ENCODE measurements at places on chromosomes 4 and X.

DNA sequence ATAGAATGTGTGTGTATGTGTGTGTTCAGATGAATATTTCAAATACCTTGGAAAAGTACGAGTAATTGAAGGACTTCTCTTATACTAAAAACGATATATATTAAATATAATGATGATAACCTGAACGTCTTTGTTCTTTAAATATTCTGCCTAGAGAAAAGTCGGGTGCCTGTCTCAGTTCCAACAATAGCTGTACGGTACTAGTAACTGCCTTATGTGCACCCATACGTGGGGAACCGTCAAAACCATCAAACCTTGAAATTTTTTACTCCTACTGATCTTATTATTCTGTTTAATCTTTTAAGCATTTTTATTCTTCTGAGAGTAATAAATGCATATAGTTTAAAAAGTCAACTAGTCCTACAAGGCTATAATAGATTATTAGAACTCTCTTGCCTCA, 1045.7 kb downstream of the C4orf33 start:
- no peak for DNase-seq

- DNase-seq: no peak
These were observed 55.9 kb upstream of the NKX1-1 start for GRCh38 chr4:1462009-1462767.

DNA sequence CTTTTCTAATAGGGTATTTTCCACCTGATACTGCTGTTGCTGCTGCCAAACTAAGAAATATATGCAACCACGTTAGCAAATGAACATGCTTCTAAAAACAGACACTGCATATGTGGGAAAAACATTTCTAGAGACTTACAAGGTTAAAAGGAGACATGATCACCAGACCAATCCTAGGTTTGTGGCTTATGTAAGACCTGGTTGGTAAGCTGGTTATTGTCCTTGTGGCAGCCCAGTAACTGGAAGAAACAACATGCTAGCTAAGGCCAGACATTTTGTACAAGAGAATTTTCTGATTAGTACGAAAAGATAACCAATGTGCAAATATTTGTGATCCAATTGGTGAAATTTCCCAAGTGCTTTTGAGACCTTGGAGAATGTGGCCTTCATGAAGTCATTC, 112.0 kb downstream of the AFF2 start:
- no peak for DNase-seq

- peak; percentile 81 for DNase-seq
These were observed 15.2 kb upstream of the CXCL2 start for GRCh38 chr4:74114234-74114633.

- DNase-seq: peak; percentile 60
These were observed 88.2 kb upstream of the USP9X start for GRCh38 chrX:40996886-40997530.

GRCh38 chr4:106746451-106746850, 289.7 kb downstream of the DKK2 start:
- peak; percentile 43 for DNase-seq

DNA sequence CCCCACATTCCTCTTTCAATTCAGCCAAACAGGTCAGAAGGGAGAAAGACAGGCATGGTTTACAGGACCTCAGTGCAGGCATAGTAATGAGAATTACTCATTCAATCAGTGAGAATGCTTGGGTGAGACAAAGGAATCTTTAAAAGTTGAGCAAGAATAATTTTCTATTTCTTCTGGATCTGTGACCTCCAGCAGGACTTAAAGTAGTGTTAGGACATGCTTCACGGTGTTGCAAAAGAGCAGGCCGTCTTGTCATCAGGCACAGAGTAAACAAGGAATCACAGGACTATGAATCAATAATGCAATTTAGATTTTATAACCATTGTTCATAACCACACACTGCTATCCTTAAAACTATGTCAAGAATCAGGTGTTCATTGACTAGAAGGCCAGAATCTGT, 130.6 kb upstream of the GLRA2 start:
- DNase-seq: peak; percentile 71

DNA sequence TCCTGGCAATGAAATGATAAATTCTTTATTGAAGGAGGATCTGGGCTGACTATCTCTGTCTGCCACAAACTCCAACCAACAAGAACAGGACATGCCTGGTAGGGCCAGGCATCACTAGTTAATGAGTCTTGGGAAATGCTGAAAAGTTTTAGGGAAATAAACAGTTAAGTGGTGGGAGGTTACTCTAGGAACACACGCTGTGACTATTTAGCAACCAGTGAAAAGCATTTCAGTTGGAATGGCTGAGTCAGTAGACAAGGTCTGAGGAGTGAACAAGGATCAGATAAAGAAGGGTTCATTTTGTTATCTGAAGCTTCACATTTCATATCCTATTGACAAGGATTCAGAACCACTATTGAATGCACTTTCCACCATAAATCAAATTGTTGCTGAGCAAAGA, 394.9 kb upstream of the BOD1L1 start:
- peak; percentile 65 for DNase-seq

DNA sequence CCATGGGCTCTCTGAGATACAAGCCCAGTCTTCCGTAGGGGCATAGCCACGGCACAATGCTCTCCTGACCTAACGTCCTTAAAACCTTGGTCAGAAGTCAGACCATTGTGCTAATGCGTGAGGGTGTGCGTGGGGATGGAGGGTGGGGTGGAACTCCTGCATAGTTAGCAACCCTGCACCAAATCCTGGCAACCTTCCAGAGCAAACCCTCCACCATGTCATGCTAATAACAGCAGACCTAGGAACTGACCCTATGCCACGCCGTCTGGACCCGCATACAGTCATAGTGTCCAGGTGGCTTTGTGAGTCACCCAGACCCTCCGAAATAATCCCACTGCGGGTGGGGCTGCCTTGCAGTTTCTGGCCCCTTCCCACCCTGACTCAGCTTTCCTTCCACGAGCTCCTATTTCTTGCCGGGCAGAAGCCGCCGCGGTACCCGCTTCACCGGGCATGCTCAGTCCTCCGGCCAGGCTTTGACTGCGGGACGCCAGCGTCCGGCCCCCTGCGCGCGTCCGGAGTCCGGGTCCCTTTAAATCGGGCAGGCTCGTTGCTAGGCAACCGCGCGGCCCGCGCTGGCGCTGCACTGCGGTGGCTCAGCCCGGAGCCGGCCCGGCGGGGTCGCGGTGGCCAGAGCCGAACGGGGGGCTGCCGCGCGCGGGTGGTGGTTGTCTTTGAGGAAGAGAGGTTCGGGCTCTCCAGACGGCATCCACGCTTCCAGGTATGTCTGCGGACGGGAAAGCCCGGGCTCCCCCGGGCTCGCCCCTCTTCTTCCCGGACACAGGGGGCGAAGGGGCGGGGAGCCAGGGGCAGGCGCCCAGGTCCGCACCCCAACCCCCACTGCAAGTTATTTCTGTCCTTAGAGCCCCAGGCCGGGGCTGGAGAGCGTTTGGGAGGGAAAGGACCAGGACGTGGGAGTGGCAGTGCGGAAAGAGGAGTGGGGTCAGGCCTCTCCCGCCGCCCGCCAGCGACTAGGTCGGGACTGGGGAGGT, at the start of gene CCDC160:
Gene CCDC160 (plus strand): TSS at position 557 of the 989 bp plus-strand sequence. CDS start 7,619 bp downstream, outside the sequence.
- DNase-seq: no peak

- no peak for DNase-seq
These were observed 27.2 kb downstream of the FAAH2 start for GRCh38 chrX:57313583-57314215.

- peak; percentile 30 for DNase-seq
These were observed 81.7 kb downstream of the MAD2L1 start for GRCh38 chr4:119984996-119985395.

DNA sequence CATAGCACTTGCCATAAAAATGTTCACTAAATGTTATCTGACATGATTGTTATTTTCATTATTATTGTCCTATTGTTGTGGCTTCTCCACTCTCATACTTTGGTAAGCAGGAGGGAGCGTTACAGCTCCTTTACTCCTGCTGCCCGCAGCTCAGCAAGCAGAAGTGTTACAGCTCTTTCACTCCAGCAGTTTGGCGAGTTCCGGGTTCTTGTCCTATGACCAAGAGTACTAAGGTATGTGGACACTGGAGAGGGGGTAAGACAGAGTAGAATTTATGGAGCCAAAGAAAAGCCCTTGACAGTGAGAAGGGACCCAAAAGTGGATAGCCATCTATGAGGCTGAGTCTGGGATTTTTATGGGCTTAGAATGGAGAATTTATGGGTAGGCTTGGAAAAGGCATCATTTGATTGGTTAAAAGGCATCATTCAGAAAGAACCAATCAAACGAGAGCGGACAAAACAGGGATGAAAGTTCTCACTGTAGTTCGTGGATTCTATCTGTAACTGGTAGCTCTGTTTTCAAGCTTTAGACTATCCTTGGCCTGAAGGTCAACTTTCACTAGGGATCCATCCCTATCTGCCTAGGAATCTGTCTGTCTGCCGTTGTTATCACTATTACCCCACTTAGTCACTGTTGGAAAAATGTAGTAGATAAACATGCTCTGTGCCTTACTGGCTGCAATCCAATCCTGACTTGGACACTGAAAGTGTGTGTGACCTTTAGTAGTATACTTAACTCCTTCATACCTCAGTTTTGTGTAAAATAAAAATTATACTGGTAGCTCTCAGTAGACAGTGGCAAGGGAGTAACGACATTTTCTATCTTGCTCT, 545.6 kb upstream of the LCORL start:
- DNase-seq: no peak

DNA sequence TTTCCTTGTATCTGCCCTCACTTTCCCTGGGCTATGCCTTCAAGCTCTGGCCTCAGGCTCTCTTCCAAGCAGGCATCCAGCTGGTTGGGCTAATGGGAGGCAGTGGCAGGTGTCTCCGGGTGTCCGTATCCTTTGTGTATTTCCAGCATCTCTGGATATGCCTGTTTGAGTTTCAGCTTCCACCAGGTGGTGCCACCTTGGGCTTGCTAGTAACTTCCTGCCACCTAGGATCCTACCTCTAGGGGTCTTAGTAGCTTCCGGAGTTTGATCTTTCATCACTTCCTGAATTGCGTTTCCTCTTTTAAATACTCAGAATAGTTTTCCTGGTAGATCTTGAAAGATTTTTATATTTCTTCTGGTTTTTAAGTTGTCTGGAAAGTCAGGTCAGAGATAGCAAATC, 23.2 kb upstream of the ANOS1 start:
- no peak for DNase-seq

GRCh38 chrX:112889400-112889799, 48.8 kb upstream of the AMOT start:
- DNase-seq: no peak

GRCh38 chrX:9997524-9997923, 30.4 kb downstream of the CLDN34 start:
- no peak for DNase-seq

DNA sequence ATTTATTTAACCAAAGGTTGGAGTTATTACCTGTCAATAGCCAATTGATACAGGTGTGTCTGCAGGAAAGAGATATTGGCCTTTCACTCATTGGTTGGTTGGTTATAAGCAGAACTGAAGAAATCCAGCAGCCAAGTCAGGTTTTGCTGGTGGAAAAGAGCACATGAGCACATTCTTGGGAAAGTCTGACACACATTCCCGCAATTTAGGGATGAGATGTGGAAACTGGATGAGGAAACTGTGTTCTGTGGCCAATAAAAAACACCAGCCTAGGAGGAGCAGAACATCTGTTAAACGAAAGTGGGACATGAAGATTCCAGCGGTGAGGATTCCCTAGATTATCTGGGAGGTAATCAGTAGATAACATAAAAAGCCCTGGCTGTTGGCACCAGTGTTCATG, 567.4 kb upstream of the CPEB2 start:
- peak; percentile 40 for DNase-seq

DNA sequence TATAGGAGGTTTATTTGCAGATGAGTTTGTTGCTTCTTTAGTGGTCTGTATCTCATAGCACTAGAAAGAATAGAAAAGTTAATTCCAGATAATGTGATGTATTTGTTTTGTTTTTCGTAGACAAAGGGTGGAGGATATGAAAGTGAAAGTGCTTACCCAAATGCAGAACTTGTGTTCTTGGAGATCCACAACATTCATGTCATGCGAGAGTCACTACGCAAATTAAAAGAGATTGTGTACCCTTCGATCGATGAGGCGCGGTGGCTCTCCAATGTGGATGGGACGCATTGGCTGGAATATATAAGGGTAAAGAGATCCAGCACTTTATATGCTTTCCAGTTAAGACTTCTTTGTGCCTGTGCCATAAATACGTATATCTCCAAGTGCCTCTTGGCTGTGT, 43.3 kb downstream of the MTMR1 start:
- no peak for DNase-seq

GRCh38 chr4:41873380-41874295, 61.6 kb upstream of the TMEM33 start:
- DNase-seq: no peak

DNA sequence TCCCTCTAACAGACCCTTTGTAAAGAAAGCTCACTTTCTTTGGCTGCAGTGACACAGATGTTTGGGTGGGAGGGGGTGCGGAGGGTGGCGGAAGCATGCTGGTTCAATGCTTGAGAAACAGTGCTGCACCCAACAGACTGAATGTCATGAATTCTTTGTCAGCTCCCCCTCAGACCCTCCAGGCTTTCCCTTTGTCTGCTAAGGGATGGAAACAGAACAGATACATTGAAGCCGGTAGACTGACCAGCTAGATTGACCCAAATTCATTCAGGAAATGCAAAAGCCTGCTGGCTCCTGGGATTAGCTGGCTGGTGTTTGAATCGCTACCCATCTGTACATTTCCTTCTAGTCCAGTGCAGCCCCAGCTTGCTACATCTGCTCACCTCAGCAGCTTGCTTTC, 90.8 kb upstream of the PAK3 start:
- DNase-seq: no peak

GRCh38 chr4:40581254-40582140, 48.2 kb downstream of the RBM47 start:
- DNase-seq: no peak

GRCh38 chr4:54961357-54961975, 163.9 kb downstream of the KDR start:
- DNase-seq: peak; percentile 10

DNA sequence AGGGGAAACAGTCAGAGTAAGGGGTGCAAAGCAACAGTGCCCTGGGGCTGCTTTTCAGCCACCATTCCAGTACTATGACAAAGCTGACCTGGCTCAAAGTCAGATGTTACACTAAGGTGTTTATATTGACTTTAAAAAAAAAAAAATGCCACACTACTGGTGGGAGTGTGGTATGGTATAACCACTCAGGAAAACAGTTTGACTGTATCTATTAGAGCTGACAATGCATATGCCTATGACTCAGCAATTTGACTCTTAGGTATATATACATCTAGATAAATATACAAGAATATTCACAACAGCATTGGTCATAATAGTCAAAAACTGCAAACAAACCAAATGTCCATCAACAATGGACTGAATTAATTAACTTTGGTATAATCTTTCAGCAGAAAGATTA, 15.0 kb downstream of the ASB9 start:
- DNase-seq: no peak

All from foreskin fibroblast (primary cell).